BE2C (cell line): ENCODE measurements at places on chromosomes 7 and 10.
A peak's percentile ranks its signal among the peaks of the same experiment; 100 is the strongest.

DNA sequence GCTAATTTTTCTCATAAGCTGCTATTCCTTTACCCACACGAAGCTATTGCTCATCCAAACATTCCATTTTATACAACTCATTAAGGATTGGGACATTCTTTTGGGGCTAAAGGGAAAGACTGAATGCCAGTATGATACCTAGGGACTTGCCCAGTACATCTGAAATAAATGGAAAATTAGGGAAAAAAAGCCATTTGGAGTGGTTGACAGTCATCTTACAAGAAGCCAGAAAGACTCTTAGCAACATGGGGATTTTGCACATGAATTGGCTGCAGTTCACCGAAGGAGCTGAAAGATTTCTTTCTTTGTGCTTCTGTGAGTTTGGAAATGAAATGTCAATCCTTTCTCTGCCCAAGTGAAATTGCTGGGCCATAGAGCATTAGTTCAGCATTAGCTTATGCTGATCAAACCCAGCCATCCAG lies 43.3 kb upstream of the MTURN start:
- DNase-seq = no peak

DNA sequence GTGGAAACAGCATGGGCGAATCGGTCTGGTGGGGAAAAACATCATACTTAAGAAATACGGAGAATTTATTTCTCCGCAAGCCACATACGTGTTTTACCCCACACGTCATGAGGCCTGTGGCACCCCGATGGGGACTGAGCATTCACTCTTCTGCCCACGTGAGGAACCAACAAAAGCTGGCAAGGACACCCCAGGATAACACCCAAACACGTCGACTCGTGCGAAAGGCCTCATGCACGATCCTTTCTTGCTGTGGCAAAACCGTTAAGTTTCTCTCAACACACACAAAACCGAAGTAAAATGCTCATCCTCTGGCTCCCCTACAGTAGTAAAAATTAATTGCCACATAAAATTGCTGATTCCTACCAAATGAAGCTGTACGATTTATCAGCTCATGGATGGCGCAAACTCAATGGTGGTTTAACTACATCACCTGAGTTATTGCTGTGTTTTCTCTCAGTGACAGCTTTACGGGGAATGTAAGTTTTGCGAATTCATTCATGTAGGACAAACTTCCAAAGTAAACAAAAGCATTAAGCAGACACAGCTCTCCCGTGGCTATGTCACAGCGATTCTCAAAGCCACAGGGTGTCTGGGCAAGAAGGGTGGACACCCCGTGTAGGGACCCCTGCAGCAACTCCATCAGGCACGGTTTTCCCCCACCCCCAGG lies 97.0 kb downstream of the CTBP2 start:
- no peak for DNase-seq

DNA sequence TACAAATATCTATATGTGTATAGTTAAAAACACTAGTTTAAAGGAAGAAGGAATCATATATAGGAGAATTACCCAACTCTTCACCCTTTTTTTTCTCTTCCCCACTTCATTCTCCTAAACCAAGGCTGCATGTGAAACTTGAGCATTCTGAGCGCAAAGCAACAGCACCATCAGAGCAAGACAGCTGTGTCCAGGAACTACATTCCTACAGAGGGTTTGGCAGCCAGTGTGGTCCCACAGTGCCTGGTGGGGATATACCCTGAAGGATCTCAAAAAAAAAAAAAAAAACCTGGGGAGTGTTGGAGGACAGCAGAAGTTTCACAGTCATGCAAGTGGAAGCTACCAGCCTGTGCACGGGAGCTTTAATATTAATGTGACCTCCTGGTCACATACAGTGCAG lies 310.4 kb downstream of the CTNNA3 start:
- DNase-seq = no peak

DNA sequence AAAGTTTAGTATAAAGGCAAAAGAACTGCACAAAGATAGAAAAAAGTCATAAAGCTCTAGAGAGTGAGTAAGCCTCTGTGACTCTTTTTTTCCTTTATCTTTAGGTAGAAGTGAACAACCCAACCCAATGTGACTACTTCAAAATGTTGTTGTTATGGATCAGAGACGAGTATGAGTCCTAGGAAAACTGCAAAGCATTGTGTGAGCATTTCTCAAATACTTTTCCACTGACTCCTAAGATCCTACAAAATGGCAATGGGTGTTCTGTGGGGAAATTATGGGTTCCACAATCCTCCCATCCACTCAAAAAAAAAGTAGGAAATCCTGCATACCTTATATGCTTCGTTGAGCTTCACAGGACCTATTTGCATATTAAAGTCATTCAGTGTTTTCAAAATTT lies 177.1 kb downstream of the DGKI start:
- no peak for DNase-seq

DNA sequence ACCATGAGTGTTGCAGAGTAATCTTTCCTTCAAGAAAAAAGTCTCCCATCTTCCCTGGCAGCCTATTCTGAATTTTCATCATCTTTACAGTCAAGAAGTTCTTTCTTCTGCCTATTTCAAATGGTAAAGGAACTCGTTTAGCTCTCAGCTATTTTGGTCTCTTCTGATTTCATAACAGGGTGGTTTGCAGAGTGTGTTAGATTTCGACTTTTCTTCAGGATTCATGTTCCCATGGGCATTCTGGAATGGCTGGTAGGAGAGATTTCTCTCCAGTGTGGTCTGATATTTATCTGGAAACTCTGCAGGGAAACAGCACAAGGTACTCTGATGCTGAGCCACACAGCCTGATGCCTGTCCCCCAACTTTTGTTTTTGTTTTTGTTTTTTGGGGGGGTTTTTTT lies 111.1 kb upstream of the FAM171A1 start:
- no peak for DNase-seq

GRCh38 chr7:157684909-157685429 lies 348.2 kb downstream of the DNAJB6 start:
- no peak for DNase-seq

DNA sequence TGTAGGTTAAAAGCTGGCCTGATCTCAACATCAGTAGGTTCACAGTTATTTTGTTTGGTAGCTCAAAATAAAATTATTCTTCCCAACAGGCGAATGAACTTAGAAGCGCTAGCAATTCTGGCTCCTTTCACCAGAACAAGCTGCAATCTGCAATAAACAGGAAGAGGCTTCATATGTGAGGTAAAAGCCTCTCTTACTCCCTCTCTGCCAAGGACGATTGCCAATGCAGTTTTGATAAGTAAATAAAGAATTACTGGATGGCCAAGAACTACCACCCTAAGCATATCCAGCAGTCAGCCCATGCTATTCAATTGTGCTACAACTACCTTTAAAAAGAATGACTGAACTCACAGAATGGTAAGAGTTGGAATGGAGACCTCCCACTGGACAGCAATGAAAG lies 150.0 kb upstream of the LAMB4 start:
- DNase-seq = no peak

DNA sequence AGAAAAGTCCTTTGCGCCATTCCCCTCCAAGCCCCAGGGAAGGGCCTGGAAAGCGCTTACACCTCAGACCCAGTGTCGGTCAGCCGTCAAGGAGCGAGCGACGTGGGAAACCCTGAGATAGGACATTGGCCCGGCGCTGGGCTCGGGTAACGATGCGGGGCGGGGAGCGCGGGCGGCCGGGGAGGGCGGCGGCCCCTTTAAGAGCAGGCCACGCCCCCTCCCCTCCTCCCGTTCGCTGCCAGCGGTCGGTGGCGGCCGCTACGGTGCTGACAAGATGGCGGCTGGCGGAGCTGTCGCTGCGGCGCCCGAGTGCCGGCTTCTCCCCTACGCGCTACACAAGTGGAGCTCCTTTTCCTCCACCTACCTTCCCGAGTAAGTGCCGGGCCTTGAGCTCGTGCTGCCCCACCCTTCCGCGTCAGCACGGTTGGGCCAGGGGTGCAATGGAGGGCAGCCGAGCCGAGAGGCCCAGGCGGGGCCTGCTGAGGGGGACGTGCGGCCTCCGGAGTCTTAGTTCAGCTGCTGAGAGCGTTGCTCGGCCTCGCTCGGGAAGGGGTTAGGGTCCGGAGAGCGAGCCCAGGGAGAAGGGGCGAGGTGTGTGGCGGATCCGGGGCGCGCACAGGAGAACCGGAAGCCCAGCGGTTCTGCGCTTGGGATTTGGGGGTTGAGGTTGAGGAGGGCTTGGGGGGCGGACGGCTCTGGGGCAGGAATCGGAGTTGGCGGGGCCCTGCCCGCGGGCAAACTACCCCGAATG lies at the start of gene MKLN1:
MKLN1 (plus strand) TSS at position 251 of the 751 bp plus-strand sequence; CDS start at position 275, 24 bp downstream.
- peak; percentile 95 for DNase-seq

GRCh38 chr10:117350909-117351308 lies 24.3 kb downstream of the PDZD8 start:
- DNase-seq = no peak

DNA sequence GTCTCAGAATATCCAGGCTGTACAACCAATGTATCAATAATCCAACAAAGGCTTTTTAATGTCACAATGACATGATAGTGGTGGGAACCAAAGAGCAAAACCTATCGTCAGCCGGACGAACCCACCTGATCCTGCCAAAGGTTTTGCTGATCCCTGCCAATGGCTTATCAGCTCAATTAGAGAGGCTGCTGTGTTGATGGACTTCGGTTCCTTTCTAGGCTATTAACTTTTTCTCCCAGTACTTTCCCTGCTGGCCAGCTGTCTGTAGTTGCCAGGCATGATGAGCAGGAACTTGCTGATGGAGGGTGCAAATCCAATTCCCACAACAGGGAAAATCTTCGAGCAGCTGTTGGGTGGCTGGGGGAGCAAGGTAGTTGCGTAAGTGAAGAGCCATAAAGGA lies 2.4 kb downstream of the LMOD2 start:
- DNase-seq = no peak

DNA sequence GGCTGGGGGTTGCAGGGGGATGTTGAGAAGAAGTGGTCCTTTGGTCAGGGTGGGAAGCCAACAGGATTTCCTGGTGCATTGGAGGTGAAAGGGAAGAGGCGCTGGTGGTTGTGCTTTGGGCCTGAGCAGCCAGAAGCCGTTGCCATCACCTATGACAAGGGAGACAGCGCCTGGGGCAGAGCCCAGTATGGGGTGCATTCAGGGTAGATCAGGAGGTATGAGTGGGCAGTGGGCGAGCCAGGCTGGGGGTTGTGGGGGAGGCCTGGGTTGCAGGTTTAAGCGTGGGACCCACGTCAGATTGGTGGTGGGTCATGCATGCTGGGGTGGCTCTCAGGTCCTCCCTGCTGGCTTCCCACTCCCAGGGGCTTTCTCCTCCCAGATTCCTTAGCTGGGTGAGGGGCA lies 6.3 kb upstream of the PILRB start:
- DNase-seq = no peak

GRCh38 chr10:60315311-60315710 lies 74.4 kb downstream of the ANK3 start:
- no peak for DNase-seq
